Endothelial cell of umbilical vein (primary cell): ENCODE measurements at places on chromosomes 5 and 9.

GRCh38 chr9:133837627-133838597 is 99.8 kb upstream of the SARDH start:
- DNase-seq, result no peak

DNA sequence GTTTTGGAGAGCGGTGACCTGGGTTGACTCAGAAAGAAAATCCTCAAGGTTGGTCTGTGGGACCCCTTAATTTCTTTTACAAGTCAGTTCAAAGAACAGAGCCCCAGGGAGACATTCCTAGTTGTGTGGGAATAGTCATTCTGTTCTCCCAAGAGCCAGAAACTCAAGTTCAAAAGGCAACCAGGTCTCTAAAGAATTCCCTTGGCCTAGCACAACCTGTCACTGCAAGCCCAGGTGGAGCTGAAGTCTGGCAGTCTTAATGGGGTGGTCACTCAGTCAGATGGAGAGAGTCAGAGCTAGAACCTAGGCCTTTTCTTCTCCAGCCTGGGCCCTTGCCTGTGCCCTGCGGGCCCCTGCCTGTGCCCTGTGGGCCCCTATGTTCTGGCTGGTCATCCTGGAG is 37.5 kb upstream of the CDKN2AIPNL start:
- DNase-seq, result no peak

GRCh38 chr5:53482717-53483638 is 2.5 kb downstream of the FST start:
- peak; percentile 34 for DNase-seq

GRCh38 chr5:82330530-82331270 is 52.5 kb upstream of the RPS23 start:
- no peak for DNase-seq

DNA sequence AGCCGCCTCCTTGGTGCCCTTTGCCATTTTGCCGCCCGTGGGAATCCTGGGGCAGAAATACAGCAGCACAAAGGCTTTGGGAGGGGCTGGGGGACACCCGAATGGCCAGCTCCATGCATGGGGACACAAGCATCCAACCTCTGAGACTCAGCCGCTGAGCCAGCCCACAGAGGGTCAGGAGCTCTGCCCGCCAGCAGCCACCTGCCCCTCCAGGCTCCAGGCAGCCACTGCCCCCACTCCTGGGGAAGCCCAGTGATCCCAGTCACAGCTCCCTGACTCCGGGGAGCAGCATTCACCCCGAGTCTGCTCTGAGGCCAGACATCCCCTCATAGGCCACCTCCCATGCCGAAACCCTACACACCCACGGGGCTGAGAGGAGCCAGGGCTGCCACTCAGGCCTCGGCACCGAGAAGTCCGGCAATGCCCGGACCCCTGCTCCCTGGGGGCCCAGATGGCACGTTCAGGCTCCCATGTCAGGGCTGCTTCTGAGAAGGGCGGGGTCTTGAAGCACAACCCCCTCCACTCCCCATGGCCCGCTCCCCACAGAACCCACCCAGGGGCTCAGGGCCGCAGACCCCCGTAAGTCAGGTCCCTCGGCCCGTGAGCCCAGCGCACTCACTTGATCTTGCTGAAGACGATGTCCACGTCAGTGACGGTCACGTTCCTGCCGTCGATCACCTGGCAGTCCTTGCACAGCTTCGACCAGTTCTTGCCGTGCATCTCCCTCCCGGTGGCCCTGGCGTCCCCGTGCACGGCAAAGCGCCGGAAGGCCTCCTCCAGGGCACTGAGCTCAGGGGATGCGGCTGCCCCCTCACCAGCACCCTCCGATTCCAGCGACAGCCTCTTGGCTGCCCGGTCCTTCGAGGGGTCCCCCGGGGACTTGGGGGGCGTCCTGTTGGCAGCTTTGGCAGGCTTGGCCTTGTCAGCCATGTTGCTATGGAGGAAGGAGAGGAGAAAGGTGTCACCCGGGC is 15.7 kb downstream of the TPPP start:
- no peak for DNase-seq

DNA sequence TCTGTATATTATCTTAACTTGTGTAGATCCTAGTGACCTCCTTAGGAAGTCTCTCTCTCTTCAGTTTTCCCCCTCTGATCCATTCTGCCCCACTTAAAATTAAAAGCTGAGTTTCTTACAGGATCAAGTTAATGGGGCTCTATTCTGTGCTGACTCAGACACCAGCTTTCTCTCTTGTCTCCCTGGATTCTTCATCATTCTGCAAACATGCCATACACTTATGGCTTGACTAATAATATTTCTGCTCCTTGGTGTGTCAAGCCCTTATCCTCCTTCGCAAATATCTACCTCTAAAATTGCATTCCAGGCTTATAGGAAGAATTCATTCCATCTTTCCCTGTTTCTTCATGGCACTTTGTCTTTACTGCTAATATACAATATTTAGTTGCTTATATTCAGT is 18.1 kb downstream of the LRRC70 start:
- DNase-seq, result no peak

DNA sequence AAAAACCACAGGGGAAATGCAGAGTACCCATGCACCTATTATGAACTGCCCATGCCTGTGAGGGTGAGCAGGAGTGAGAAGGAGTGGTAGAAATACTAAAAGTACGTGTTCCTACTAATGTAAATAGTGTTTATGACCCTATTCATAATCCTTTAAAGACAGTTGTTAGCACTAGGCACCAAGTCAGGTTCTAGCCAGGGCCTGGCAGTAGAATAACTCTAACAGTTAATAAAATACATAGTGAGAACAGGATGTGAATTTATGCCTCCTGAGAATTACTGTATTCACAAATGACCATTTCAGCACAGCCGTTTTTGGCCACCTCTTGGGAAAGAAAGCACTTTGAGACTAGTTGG is 103.2 kb upstream of the TARS1 start:
- peak; percentile 14 for DNase-seq

DNA sequence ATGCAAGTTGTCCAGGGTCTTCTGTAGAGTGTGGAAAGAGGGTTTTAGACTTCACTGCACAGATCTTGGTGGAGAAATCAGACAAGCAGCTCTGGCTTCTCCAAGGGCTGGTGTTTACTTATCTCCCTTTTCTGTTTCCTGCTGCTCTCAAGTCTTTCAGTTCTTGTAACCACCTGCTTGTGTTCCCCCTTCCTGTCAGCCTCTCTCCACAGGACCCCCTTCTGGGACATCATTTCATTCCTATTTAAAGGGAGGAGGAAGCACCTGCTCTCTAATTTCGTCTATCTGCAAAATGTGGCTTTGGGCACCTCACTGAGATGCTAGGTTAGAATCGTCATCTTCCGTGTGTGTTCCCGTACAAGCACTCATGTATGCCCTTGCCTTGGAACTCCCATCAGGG is 636.2 kb downstream of the MTRR start:
- no peak for DNase-seq

DNA sequence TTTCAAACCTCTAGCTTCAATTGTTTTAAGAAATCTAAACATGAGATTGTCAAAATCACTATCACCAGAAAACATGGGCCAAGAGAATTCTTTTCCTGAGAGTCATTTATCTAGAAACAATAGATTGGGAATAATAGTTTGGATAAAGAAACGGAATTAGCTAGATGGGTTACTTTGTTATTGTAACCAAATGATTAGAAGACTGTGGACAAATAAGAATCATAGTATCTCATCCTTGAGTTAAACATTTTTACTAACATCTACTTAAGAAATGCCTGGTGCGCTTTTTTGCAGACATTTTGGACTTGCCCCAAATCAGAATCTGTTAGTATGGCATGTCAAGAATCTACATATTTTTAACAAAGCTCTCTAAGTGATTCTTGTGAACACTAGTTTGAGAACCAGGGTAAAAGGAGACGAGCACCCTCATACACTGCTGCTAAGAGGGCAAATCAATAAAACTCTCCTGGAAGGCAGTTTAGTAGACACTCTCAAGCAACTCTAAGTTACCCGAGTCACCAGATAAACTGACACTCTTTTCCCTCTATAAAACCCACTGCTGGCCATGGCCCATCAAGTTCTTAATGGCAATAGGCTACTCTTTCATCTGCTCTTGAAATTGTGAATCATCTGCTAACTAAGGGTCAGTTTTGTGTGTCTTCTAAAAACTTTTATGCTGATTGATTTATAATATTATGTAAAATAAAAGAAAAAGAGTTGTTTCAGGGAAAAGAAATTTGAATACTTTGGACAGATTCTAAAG is 39.1 kb downstream of the TPD52L3 start:
- DNase-seq, result peak; percentile 13

GRCh38 chr5:56817263-56818014 is 2.1 kb downstream of the MAP3K1 start:
- peak; percentile 56 for DNase-seq

DNA sequence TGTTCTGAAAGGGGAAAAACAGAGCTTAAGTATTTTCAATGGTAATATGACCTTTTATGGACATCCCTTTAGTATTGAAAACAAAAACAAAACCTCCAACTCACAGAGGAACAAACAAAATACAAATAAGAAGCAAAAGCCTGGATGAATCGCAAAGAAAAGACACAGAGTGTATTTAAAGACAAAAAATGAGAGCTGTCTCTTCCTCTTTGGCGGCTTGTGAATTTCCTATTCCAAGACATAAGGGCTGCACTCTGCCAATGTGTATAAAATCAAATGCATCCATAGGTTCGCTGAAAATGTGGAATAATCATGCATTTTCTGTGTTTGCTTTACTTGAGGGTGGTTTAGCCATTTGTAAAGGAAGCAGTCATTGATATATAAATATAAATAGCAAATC is 739.3 kb upstream of the ZNF608 start:
- no peak for DNase-seq

GRCh38 chr5:37771731-37772130 is 68.1 kb downstream of the GDNF start:
- DNase-seq, result no peak

DNA sequence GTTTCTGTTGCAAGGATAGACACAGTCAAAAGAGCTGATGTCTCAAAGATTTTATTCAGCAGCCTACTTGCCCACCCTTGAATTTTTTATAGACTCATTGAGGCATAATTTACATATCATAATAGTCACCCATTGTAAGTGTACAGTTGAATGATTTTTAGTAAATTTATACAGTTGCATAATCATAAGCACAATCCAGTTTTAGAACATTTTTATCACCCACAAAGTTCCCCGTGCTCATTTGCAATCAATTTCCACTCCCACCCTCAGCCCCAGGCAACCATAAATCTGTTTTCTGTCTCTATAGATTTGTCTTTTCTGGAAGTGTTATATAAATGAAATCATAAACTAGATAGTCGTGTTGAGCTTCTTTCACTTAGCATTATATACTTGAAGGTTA is 517.7 kb downstream of the TLE1 start:
- no peak for DNase-seq

GRCh38 chr9:129138476-129139232 is 27.4 kb downstream of the PTPA start:
- DNase-seq, result peak; percentile 82

- no peak for DNase-seq
Measured at GRCh38 chr5:134141331-134142050, 27.0 kb downstream of the TCF7 start.

GRCh38 chr9:96617439-96618185 is 2.0 kb downstream of the CDC14B start:
- no peak for DNase-seq

GRCh38 chr5:178273665-178274541 is 41.3 kb upstream of the PHYKPL start:
- no peak for DNase-seq

- no peak for DNase-seq
Measured at GRCh38 chr9:135055181-135055580, 32.3 kb upstream of the OLFM1 start.

DNA sequence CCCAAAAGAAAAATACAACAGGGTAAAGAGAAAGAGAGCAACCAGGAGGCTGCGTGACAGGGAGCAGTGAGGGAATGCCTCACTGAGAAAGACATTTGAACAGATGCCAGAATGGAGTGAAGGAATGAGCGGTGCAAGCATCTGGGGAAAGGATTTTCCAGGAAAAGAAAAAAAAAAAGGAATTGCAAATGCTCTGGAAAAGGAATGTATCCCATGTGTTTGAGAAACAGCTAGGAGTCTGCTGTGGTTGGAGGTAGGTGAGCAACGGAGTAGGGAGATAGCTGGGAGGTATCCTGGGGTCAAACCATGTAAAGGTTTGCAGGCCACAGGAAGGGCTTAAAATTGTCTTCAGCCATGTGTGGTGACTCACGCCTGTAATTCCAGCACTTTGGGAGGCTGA is 23.6 kb upstream of the CEMIP2 start:
- DNase-seq, result no peak
